ENCODE measurements at places on chromosomes 2 and 18.

DNA sequence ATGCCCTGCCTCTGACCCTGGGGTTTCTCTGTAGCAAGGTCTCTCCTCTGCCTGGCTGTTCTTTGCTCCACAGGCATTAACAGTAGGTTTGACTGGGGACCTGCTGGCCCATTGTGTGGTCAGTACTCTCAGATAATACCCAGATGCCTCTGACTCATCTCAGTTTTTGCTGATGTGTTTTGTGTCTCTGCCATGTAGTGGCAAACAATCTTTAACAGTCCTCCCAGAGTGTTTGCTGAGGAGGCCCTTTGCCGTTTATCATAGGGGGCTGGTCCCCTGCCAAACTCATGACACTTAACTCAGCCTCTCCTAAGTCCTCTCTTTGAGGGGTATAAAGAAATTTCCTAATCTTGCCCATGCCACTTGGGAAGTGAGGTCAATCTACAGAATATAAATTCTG, 793.7 kb upstream of the FANCL start:
- no peak for DNase-seq

- no peak for DNase-seq
Measured at GRCh38 chr2:212712466-212712865, 173.9 kb upstream of the ERBB4 start.

DNA sequence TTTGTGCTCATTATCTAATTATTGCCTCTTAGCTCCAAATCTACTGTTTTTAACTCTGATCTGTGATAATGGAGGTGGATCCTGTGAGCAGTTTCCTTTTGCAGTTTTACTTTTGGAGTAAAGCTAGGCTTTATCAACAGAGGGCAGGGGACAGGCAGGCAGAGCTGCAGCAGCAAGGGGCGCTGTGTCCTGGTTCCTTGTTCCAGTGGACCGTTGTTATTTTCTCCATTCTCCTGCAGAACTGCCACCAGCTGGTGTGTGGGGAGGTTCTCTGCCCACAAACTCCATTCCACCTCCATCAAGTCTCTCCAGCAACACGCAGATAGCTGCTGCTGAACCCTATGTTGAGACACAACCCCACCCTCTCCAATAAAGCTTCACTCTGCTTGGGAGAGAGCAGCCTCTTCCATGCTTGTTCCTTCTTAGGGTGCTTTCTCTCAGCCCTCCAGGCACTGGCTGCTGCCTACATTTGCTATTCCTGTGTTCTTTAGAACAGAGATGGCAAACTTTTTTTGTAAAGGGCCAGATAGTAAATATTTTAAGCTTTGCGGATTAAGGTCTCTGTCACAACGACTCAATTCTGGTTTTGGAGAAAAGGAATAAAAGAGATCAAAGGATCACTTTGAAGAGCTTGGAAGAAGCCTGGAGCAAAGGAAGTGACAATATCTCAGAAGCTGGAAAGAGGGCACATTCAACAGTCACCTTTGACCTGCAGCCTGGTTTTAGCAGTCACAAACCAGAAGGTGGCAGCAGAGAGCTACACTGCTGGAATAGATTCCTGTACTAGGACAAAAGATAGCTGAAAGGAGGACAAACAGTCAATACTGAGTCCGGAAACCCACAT, 208.8 kb downstream of the CCDC178 start:
- DNase-seq, result no peak

DNA sequence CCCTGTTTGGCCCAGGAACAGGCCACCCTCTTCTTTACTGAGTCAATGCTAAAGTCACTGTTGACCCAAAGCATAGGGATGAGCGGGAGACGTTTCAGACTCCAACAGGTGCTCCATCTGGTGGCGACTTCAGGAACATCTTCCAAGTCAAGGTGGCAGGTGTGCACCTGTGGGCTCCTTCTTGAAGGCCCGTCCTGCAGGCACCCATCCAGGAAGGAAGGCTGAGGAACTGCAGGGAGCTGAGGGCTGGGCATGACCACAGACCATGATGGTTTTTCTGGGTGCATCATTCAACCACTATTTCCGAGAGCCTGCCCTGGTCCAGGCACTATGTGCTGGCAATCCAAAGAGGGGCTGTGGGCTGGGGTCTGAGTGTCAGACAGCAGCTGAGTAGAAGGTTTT, 142.8 kb downstream of the NDUFA10 start:
- peak; percentile 75 for DNase-seq

DNA sequence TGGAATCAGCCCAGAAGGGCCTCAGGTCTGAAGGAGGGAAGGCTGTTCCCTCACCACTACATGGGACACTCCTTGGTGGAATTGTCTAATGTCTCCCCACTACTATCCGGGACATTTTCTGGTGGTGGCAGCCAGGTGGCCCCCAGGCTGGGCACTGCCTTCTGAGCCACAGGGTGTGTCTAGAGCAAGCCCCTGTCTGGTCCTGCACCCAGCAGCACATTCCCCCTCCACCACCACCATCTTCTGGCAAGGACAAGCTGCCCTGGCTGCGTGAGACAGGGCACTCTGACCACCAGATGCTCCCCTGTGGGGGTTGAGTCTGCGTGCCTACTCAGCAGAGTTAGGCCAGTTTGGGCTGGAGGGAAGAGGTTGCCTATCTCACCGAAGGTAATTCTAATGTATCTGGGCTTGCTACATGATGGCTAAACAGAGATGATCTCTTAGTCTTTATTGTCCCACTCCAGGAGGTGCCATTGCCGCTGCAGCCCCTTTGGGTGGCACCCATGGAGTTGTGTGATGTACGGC, 106.3 kb downstream of the PLB1 start:
- DNase-seq, result no peak

DNA sequence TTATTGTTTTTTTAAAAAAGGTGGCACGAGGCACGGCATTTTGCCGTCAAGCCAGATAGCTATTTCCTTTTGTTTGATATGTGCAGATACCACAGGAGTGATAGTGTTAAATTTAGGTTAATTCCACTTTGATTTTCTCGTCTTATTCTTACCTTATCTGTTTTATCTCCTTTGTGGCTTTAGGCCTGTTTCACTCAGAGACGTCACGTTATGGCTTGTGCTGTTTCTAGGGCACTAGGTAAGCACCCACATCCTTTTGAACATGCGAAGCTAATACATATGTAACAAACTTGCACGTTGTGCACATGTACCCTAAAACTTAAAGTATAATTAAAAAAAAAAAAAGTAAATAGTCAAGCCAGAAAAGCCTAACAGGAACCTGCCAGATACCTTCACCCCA, 57.8 kb downstream of the C18orf63 start:
- peak; percentile 45 for DNase-seq

DNA sequence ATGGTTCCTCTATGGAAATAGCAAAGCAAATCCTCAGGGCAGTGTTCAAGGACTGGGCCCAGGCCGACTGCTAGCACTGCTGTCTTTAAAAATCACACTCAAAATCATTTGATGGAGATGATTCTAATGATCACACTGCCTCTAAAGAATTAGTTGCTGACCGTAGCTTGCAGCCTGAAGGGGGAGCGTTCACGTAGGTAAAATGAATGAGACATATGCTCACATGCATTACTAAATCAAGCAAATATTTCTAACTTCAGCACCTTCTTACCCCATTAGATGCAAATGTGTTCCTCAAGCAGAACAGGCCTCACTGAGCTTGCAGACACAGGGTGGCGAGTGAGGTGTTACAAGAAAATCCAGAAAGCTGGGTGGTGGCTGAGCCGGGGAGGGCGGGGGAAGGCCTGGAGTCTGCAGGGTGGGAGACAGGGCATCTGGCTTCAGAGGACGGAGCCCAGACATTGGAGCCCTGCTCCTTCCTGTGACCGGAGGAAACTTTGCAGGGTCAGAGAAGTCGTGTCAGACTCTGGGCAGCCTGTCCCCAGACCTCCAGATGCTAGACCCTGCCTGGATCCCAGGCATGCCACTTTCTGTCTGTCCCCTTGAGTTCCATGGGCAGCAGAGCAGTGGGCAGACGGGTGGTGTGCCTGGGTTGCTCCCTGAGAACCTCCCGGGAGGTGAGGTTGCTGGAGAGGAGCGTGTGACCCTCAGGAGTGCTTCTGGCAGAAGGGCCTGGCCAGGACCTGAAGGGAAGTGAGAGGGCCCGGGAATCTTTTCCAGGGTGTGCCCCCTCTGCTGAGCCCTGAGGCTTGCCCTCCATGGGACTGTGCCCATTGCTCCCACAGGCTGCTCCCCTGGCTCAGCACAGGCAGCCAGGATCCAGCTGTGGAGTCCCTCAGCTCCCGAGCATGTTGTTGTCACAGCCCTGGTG, 7.1 kb upstream of the NPPC start:
- peak; percentile 70 for DNase-seq

- DNase-seq, result no peak
Measured at GRCh38 chr2:221267773-221268425, 304.2 kb downstream of the EPHA4 start.

- no peak for DNase-seq
Measured at GRCh38 chr2:195513119-195513518, 143.9 kb upstream of the SLC39A10 start.

DNA sequence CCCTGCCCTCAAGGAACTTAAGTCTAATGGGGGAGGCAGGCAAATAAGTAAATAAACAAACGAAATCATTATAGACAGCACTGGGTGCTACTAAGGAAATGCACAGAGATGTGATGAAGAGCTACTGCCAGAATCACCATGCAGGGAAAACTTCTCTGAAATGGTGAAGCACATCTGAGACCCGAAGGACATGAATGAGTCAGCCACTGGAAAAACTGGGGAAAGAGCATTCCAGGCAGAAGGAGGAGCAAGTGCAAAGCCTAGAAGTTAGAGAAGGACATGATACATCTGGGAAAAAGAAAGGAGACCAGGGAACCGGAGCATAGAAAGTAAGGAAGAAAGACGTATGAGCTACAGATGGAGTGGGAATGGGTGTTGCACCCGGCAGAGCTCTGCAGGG, 56.8 kb downstream of the TGFA start:
- DNase-seq, result no peak

DNA sequence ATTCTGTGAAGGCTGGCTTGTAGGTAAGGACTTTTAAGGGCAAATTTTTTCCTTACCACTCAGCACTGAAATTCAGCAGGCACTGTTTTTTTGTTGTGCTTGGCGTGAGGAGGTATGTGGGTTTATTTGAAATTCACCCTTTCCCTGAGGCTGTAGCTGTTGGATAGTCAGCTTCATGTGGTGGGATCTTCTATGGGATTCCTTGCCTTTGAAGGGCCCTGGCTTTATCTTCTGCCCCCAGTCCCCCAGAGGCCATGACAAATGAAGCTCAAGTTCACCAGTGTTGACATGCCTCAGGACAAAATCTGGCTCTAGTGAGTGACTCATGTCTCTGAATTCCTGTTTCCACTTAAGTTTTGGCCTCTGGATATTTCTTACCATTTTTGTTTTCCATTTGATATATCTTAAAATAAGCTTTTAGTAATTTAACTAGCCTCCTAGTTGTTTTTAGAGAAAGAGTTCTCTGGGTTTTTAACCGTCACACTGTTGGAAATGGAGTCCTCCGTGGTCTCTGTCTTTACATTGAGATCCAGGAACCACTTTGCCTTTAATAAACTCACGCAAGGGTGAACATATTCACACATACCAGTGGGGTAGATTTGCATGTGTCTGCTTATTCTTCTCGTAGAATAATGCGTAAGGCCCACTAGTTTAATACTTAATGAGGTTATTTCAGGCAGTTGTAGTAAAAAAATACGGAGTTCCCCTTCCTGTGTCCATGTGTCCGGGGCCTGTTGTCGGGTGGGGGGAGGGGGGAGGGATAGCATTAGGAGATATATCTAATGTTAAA, 211.1 kb upstream of the FAM98A start:
- DNase-seq, result no peak

GRCh38 chr2:121666042-121666441, 16.8 kb upstream of the CLASP1 start:
- DNase-seq, result no peak

DNA sequence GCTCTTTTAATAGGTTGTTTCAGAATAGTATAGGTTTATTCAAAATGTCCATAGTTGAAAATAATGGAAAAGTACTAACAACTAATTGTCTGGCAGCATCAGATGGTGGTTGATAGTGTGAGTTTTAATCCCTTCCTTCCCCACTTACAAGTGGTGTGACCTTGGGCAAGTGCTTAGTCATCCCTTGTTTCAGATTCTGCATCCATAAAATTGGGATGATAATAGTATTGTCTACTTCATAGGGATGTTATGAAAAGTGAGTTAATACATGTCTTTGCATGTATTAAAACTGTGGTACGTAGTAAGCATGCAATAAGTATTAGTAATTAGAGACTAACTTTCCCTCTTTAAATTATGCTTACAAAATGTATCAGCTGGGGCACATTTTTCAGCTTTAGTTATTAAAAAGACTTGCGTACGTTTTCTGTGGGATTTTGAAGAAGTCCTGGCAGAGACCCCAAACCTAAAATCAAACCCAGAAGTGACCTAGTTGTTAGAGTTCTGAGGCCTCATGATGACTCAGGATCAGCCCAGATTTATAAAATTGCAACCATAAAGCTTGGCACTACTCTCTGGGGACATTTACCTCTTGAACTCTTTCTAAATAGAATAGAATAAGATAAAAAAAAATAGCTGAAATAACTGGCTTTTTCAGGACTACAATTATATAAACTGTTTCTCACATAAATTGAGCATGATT, 8.6 kb downstream of the ITGA4 start:
- no peak for DNase-seq

- peak; percentile 80 for DNase-seq
Measured at GRCh38 chr18:54946149-54946581, 13.1 kb downstream of the CCDC68 start.

- DNase-seq, result no peak
Measured at GRCh38 chr2:4914551-4914950, 777.6 kb upstream of the SOX11 start.

DNA sequence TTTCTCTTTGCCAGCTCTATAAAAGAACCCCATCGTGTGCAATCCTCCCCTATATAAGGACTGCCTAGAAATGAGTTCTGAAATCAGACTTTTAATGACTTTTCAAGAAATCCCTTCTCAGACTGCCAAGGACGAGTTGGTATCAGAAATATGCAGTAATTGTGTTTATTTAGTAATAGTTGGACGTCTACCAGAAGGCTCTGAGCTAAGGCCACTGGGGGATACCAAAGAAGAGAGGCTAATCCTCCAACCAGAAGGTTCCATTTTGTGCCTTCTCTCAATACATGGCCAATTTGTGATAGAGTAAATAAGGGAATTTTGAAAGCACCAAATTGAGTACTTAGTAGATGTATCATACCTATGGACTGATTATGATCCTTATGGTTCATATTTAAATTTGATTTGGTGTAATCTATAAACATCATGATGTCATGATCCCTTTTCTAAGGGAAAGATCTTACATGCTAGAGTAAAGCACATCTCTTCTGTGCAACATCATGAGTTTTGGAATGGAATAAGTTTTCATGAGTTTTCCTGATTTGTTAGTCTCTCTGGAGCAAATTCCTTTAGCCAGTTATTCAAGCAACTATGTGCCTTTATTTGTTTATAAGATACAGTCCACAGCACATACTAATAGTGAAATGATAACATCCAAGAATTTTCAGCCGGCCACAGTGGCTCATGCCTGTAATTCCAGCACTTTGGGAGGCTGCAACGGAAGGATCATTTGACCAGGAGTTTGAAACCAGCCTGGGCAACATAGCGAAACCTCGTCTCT, 82.2 kb upstream of the LTBP1 start:
- no peak for DNase-seq

DNA sequence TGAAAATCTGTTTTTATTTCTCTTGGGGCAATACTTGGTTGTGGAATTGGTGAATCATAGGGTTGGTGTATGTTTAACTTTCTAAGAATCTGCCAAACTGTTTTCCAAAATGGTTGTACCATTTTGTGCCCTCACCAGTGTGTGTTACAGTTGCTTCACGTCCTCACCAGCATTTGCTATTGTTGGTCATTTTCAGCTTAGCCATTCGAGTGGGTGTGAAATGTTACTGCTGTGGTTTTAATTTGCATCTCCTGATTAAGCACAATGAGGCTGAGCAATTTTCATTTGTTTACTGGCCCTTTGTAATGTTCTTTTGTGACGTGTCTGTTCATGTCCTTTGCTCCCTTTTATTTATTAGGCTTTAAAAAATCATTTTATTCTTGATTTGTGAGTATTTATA, 49.7 kb downstream of the FOSL2 start:
- DNase-seq, result no peak

Data from esophagus muscularis mucosa (tissue), 4 donors.